ENCODE measurements at places on chromosomes 7 and 10.

DNA sequence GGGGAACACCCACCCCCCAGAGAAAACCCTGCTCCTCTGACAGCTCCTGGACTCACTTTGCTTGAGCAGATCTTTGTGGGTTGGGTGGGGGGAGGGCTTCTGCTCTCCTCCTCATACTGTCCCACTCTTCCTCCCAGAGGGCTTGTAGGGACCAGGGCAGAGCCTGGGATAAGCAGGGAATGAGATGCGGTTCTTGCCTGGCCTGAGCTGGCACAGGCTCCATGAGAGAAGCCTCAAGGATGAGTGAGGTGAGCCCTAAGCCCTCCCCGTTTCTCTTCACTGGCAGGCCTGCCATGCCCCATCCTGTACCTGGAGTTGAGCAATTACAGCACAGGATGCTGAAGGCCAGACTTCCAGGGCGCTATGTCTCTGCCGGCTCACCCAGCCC is 134.7 kb downstream of the ADAM12 start:
- peaks cover 16% of the 10 kb centered on the region for H3K27me3 ChIP-seq
- DNase-seq = no peak
- H3K4me1 ChIP-seq = peaks cover 2% of the 10 kb centered on the region
- no peak overlapping the region for H3K4me3 ChIP-seq
- no peak overlapping the region for H3K27ac ChIP-seq

GRCh38 chr7:128755075-128755818 is 16.1 kb downstream of the CALU start:
- no peak overlapping the region for H3K4me3 ChIP-seq
- DNase-seq = no peak
- H3K36me3 ChIP-seq = peaks cover 26% of the 10 kb centered on the region

DNA sequence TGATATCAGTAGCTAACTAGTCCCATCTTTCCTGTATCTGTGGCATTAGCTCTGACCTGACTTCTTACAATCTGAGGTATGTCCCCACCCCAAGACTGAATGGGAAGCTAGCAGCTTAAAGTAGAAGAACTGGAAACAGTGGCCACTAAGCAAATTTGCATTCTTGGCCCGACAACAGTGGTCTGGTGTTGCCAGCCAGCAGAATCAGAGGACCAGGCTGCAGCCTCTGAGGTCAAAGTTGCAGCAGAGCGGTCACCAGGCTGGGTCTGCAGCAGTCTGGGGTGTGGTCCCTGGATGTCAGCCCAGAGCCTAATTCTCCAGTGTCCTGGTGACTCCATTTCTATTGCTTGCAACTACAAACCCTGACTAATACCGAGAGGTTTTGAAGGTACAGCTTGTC is 26.3 kb downstream of the FAM107B start:
- peaks cover 6% of the 10 kb centered on the region for H3K36me3 ChIP-seq
- no peak overlapping the region for H3K27ac ChIP-seq
- no peak overlapping the region for H3K4me3 ChIP-seq
- peaks cover 8% of the 10 kb centered on the region for H3K27me3 ChIP-seq
- no peaks in the 10 kb centered on the region for H3K4me1 ChIP-seq
- no peak for DNase-seq

DNA sequence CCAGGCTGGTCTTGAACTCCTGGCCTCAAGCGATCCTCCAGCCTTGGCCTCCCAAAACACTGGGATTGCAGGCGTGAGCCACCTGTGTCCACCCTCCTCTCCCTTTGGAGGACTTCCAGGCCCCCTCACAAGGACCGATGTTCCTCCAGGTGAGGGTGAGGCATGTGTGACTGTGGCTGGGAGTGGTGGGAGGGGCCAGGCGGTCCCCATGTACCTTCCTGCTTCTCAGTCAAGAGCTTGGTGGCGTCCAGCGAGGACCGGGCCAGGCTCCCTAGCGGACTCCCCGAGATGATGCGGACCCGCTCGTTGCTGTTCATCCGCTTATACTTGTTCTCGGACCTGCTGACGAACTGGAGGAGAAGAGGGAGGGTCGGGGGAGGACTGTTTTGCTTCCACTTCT is 70.9 kb upstream of the GNA12 start:
- no peak overlapping the region for H3K27ac ChIP-seq
- DNase-seq = no peak
- H3K4me1 ChIP-seq = peaks cover 12% of the 10 kb centered on the region
- peaks cover 17% of the 10 kb centered on the region for H3K36me3 ChIP-seq
- no peaks in the 10 kb centered on the region for H3K27me3 ChIP-seq

- H3K4me3 ChIP-seq = no peak overlapping the region
- no peaks in the 10 kb centered on the region for H3K27me3 ChIP-seq
- H3K36me3 ChIP-seq = peaks cover 27% of the 10 kb centered on the region
Measured at GRCh38 chr7:36861656-36862055, 137.4 kb upstream of the AOAH start.
